Left renal cortex interstitium (tissue), 4 donors: ENCODE measurements at places on chromosomes 13 and 19.
A peak's percentile ranks its signal among the peaks of the same experiment; 100 is the strongest.

- no peak for DNase-seq
Observed at GRCh38 chr19:2540646-2541454, 64.9 kb downstream of the GADD45B start.

DNA sequence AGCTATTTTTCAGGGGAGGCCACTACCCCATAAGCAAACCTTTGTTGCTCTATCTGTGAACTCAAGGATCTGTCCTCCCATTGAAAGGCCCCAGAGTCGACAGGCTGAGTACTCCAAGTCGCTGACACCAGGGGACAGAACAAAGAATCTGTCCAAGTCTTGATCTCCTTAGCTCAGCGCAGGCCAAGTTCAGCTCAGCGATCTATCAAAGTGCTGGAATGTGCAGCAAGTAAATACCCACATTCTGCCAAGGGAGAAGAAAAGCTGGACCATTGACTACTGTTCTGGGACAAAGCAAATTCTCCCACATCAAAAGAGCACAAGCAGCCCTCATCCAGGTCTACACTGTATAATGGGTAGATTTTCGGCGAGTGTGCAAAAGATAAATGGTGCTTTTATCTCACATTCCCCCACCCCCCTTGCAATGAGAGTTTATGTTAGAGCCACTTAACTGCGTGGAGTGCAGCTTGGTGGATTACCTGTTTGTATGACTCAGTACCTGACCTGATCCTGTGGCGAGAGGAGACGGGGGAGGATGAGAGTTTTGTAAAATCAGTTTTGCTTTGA is 391.7 kb upstream of the SGCG start:
- no peak for DNase-seq

DNA sequence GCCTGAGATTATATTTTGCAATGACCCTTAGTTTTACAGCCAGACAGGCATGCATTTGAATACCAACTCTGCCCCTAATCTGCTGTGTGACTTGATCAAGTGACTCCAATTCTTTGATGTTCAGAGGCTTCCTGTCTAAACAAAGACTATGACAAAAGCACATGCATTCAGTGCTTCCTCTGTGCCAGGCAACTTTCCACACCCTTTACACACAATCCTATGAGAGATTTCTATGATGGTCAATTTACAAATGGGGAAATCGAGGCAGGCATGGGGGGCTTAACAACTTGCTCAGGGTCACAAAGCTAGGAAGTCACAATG is 3.7 kb upstream of the LYPD3 start:
- DNase-seq: no peak

GRCh38 chr13:97122381-97122996 is 99.6 kb upstream of the MBNL2 start:
- no peak for DNase-seq

DNA sequence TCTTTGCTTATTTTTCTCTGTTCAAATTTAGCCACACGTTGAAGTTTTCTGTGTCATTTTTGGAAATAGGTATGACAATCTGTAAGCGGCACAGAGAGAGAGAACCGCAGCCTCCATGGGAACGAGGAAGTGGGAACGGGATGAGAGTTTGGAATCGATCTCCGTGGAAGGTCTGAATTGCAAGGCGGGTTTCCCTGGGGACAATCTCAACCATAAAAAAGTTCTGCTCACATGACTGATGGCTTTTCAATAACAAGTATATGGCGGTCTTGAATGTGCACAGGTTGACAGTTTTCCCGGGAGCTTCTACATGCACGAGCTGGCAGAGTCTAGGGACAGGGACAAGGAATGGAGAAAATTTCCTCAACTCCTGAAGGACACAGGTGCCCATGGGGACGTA is 90.9 kb downstream of the INSR start:
- DNase-seq: no peak

- no peak for DNase-seq
Observed at GRCh38 chr13:23377579-23377978, 55.9 kb downstream of the SACS start.

GRCh38 chr13:27621366-27622101 is at the start of gene POLR1D:
POLR1D (plus strand) TSS chr13:27621892; CDS start chr13:27621984, 92 bp downstream.
- peak; percentile 76 for DNase-seq

- no peak for DNase-seq
Observed at GRCh38 chr13:20968745-20969144, 66.2 kb upstream of the XPO4 start.

- no peak for DNase-seq
Observed at GRCh38 chr13:112724788-112725345, 35.0 kb downstream of the ATP11A start.

- DNase-seq: no peak
Observed at GRCh38 chr13:99064624-99065234, 86.9 kb upstream of the DOCK9 start.

DNA sequence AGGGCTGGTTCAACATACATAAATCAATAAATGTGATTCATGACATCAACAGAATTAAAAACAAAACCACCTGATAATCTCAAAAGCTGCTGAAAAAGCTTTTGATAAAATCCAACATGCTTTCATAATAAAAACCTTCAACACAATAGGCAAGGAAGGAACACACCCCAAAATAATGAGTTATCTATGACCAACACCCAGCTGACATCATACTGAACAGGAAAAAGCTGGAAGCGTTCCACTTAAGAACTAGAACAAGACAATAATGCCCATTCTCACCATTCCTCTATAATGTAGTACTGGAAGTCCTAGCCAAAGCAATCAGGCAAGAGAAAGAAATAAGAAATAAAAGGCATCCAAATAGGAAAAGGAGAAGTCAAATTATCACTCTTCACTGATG is 116.2 kb upstream of the FREM2 start:
- no peak for DNase-seq

- DNase-seq: no peak
Observed at GRCh38 chr13:49731766-49732165, 40.5 kb upstream of the EBPL start.

DNA sequence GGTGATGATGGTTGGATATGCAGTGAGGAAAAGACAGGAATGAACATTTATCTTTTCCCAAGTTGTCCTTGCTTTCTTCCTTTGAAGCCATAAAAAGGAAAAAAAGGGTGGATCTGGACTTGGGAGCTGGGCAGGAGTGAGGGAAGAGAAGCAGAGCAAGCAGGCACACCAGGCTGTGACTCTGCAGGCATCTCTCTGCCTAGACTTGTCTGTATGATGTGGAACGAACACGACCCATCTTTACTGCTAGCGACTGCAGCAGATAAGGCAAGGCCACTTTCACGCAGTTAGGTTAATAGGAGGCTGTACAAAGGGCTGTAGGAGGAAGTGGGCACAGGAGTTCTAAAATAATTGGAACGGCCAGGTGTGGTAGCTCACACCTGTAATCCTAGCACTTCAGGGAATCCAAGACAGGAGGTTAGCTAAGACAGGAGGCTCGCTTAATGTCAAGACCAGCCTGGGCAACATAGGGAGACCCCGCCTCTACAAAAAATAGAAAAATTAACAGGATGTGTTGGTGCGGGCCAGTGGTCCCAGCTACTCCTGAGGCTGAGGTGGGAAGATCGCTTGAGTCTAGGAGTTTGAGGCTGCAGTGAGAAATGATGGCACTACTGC is 961 bp upstream of the URI1 start:
- DNase-seq: no peak

DNA sequence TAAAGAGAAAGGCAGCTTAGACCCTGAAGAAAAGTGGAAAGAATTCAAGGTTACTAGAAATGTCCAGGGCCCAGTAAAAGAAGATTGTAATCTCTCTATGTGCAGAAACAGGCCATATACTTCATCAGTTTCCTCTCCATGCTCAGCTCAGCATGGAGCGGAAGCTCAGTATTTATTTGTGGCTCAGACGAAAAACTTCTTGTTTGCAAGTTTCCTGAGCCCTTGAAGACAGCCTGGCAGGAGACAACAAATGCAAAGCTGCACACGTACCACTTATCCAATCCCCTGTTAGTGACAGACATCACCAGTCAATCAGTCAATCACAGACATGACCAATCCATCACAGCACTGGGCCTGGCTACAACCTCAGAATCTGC is 8.1 kb upstream of the KLF2 start:
- DNase-seq: no peak
